Occipital lobe (tissue), 3 donors: ENCODE measurements at places on chromosomes 2 and 18. TPM values are rescaled to one million over a fixed set of nuclear protein-coding genes. Genes with fewer than 3 reads are reported as not detected.

Gene KCNF1
- 13.3 TPM for total RNA-seq

Gene CTDP1
- 14.5 TPM for total RNA-seq

Gene TSPYL6
- total RNA-seq, result 0.31 TPM

DNA sequence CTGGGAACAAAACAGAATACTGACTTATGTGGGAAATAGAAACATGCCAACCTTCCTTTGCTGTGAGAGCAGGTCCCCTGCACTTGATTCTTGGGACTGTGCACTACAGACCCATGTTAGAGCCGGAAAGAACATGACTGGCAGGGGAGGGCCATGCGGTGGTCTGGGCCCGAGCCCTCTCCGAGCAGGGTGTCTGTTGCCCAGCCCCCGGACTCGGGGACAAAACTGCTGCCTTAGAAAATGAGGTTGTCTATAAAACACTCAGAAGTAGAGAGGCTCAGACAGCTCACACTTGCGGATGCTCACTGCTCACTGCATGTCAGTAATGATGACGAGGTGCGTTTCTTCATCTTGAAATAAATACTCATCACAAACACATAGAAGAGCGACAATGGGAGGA, 270.7 kb upstream of the HDAC4 start:
- no peak for DNase-seq

- DNase-seq, result no peak
These were observed 64.7 kb upstream of the GLI2 start for GRCh38 chr2:120670771-120671480.

DNA sequence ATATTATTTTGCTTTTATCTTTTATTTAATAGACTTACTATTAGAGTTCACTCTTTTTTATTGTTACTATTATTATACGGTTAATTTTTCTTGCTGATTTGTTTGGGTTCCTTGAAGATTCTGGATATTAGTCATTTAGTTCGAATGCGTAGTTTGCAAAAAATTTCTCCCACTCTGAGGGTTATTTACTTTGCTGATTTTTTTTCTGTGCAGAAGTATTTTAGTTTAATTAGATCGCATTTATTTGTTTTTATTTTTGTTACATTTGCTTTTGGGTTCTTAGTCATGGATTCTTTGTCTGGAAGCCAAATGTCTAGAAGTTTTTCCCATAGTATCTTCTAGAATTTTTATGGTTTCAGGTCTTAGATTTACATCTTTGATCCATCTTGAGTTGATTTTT, 585.2 kb downstream of the CPS1 start:
- DNase-seq, result no peak

DNA sequence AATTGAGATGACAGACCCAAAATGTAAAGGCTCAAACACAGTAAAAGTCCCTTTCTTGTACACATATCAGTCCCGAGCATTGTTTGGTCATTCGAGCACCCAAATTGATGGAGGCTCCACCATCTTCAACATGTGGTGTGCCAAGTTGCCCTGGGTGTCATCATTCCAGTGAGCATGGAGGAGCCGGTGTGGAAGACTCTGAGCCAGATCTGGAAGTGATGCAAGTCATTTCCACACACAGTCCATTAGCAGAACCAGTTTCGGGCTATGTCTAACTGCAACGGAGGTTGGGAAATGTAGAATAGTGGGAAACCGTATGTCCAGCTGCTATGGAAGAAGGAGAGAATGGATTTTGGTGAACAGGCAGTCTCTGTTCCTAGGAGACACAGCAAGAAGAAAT, 40.9 kb upstream of the BZW1 start:
- DNase-seq, result no peak

GRCh38 chr2:66526180-66526579, 91.3 kb downstream of the MEIS1 start:
- DNase-seq, result no peak
